Tibial nerve (tissue), 4 donors: ENCODE measurements at places on chromosomes 16 and 17.

- DNase-seq, result no peak
Observed at GRCh38 chr17:28908640-28909167, 5.8 kb upstream of the DHRS13 start.

DNA sequence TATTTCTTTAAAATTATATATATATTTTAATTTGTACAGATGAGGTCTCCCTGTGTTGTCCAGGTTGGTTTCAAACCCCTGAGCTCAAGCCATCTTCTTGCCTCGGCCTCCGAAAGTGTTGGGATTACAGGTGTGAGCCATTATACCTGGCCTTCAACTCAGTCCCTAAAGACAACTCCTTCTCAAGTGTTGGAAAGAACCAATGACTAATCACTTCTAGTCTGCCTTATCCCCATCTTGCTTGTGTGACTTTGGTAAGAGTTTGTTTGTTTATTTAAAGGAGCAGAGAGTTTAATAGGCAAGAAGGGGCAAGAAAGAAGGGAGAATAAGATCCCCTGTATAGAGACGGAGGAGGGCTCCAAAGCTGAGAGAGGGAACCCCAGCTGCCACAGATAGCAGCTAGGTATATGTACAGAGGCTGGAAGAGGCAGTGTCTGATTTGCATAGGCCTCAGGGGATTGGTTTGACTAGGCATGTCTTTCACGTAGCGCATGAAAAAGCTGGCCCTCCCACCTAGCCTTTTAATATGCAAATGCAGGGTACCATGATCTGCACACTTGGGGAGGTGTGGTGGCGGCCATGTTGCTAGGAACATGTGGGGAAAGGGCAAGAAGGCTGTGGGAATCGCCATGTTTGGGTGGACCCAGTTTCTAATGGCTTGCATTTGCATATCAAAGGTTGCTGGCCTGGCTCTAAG is 21.5 kb downstream of the ABCC1 start:
- DNase-seq, result no peak

DNA sequence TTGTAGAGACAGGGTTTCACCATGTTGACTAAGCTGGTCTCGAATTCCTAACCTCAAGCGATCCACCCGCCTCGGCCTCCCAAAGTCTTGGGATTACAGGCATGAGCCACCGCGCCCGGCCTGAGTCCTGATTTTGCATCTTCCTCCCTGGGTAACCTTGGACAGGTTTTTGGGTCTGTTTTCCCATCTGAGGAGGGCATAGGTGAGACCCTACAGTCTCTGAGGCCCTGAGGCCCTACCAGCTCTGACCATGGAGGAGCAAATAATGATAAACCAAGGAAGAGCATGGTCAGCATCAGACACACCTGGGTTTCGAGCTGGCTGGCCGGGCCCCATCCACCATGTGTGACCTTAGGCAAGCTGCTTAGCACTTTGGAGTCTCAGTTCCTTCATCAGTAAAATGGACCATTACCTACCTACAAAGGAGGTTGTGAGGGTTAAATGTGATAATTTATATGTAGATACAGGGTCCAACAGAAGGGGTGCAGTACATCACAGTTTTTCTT is 1.2 kb upstream of the NCBP3 start:
- DNase-seq, result no peak

GRCh38 chr17:6531575-6531974 is 24.8 kb downstream of the PITPNM3 start:
- DNase-seq, result no peak

GRCh38 chr16:50485232-50485631 is 63.0 kb upstream of the NKD1 start:
- DNase-seq, result no peak

- no peak for DNase-seq
Observed at GRCh38 chr17:70938336-70938735, 769.0 kb downstream of the KCNJ2 start.

DNA sequence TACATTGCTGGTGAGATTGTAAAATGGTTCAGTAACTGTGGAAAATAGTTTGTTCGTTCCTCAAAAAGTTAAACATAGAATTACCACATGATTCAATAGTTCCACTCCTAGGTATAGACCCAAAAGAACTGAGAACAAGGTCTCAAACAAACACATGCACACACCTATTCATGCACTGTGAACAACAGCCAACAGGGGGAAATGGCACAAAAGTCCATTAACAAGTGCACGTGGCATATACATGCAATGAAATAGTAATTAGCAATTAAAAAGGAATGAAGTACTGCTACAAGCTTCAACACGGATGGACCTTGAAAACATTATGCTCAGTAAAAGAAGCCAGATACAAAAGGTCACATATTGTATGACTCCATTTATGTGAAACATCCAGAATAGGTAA is 23.8 kb downstream of the SDK2 start:
- DNase-seq, result no peak

- no peak for DNase-seq
Observed at GRCh38 chr16:85093705-85094104, 18.6 kb downstream of the CIBAR2 start.

DNA sequence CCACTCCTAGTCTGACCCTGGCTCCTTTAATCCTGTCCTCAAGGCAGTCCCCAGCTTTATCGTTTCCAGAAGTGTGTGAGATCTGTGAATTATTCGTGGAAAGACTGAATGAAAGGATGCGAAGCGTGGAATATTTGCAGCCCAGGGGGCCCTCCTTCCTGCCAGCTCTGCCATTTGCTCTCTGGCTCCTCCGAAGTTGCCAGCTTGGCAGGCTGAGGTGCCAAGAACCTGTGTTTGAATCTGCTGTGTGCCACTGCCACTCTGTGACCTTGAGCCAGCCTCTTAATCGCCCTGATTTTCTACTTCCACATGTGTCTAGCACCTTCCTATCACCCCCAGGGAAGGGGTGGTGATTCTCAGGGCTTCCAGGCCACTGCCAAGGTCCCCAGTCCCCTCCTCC is 10.8 kb downstream of the TBKBP1 start:
- no peak for DNase-seq

DNA sequence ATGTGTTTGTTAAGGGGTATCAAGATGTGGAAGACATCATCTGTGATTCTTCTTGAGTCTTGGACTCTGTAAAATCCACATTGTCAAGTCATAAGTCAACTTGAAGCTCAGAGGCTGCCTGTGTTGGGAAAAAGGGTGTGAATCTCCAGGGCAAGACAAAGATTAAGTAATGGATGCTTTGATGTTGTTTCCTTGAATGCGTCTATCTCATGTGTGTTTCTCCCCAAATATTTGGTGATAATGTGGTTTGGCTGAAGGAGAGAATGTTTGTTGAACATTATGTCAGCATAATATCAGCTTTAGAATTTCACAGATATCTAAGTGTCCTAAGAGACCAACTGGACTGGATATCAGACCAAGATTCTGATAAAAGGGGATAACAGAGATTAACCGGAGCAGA is 24.1 kb upstream of the KCNJ16 start:
- DNase-seq, result no peak

- DNase-seq, result no peak
Observed at GRCh38 chr17:78256707-78257591, 25.5 kb downstream of the TMEM235 start.

- DNase-seq, result peak; percentile 79
Observed at GRCh38 chr17:38508954-38509771, 80.9 kb downstream of the ARHGAP23 start.

- DNase-seq, result no peak
Observed at GRCh38 chr17:718075-718474, 3.4 kb upstream of the VPS53 start.

DNA sequence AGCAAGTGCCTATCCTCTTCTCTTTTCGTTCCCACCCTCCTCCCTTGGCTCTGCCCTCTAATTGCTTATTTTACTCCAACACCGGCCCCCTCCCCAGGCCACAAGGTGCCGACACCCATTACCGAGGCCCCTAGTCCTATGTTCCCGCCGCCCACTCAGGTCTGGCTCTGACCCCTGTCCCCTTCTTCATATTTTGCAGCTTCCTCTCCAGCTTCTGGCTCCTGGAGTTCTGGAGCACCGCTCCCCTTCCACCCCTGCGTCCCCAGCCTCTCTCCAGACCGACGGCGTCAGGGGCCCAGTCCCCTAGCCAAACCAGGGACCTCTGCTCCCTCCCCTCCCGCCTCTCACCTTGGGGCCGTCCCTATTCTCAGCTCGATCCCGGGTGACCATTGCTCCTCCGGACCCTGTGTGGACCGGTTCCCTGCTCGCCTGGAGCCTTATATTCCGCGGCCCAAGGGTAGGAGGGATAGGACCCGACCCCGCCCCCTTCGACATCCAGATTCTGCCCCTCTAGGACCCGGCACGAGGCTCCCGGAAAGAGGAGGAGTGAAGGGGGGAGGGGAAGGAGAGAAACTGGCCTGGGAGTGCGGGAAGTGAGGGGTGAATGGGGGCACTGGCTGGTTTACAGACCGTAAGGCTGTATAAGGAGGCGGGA is at the start of gene HES7:
Gene HES7, minus strand, starts transcription at position 412 of the 655 bp plus-strand sequence. Its CDS starts 22 bp downstream, at position 390.
- DNase-seq, result no peak

DNA sequence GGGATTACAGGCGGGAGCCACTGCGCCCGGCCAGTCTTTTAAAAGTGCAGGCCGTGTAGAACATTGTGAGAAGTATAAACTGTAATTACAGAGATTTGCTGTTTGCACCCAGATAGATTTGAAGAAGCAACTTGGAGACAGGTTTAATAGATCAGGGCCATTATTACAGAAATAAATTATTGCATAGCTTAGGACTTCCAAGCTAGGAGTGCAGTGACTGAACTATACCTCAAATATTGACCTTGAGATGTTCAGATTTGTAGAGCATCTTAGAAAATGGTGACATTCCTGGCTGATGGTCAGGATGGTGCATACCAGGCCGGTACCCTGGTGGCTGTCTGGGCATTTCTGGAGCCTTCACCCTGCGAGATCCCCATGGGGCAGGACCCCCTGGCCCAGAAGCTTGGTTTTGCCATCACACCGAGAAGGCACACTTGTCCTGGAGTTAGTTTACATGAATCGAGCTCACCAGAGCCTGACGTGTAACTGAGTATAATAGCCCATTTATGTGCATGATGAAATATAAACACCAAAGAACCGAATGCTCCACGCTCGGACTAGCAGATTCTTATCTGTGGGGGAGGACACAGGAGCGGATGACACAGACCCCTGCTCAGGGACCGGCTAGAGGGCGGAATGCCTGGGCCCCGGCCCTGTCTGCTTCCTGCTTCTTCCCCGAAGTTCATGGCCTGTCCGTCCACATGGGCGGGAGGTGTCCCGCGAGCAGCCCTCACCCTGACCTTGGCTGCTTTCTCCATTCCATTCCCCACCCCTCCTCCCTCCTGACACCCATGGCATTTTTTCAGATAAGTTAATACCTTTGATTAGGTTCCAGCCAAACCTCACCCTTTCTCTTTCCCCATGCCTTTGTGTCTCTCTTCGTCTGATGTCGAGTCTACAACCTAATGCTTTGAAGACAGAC is 32.1 kb downstream of the CCDC40 start:
- no peak for DNase-seq

GRCh38 chr17:42457107-42457792 is 1.4 kb upstream of the ATP6V0A1 start:
- DNase-seq, result no peak

DNA sequence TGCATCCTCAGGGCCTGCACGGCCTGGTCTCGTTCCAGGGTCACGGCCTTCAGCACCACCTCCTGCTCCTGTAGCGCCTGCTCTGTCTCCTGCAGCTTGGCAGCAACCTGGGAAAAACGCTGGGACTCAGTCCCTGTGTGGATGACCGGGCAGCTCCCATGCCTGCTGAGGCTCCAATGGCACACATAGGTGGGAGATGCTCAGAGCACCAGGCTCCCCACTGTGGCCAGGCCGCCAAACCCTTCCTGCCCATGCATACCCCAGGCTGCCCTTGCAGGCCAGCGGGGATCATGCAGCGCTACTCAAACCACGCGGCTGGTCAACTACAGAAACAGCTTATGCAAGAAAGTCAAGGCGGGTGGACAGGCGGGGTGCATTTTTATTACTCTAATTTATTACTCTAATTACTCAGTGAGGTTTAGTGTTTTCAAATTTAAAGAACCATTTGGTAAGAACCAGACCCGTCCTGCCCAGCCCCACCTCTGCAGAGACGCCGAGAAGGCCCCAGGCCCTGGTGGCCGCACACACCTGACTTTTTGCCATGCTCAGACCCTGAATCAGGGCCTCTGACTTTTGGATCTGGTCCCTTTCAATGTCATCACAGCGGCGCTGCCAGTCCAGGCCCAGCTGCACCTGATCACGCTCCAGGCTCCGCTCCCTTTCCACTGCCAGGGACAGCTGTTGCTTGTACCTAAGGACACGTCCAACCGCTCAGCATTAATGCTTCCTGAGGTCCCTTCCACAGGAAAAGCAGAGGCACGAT is 34.0 kb downstream of the CCDC57 start:
- no peak for DNase-seq

DNA sequence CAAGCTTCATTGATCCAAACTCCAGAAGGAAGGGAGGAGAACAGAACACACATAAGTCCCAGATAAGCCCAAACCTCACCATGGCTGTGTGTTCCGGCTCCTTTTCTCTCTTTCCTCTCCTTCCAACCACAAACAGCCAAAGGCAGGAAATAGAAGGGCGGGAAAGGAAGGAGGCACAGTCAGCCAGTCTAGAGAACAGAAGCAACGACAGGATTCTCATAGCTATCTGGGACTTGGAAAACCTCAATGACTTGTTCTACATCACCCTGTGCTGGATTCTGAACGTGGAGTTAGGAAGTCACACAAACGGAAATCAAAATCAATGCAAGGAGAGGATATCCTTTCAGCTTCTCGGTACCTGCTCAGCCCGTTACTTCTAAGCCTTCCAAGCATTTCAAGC is 9.0 kb downstream of the CRK start:
- no peak for DNase-seq

DNA sequence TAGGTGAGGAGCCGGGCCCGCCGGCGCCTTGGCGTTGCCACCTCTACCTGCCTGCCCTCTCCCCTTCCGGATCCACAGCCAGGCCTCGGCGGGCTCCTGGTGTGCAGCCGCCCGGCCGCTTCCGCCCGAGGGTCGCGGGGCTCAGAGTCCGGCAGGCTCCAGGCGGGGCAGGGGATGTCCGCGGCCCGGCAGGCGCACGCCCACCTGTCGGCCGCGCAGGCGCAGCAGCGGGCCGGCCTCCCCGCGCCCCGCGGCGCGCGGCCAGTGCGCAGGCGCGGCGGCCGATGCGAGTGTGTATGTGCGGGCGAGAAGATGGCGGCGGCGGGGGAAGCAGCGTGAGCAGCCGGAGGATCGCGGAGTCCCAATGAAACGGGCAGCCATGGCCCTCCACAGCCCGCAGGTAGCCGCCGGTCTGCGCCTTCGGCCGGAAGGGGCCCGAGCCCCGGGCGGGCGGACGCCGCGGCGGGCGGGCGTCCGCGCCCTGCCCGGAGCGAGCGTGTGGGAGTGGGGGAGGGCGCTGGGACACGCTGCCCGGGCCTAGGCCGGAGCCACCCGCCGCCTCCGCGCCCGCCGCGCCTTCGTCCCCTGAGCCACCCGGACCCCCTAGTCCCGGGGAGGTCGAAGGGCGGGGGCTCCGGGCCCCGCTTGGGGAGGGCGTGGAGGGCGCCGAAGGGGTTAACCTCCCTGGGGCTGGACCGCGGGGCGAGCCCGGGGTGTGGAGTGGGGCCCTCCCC is at the start of gene USP10:
Gene USP10, plus strand, starts transcription at position 289 of the 734 bp plus-strand sequence. Its CDS starts 91 bp downstream, at position 380.
- peak; percentile 65 for DNase-seq

GRCh38 chr16:84039696-84040095 is 2.9 kb downstream of the SLC38A8 start:
- no peak for DNase-seq

GRCh38 chr16:19574615-19575014 is 19.1 kb downstream of the VPS35L start:
- no peak for DNase-seq

- DNase-seq, result no peak
Observed at GRCh38 chr17:63434951-63435571, 11.0 kb downstream of the CYB561 start.
